ENCODE measurements at places on chromosomes 11 and 22. TPM values are rescaled to one million over a fixed set of nuclear protein-coding genes. Genes with fewer than 3 reads are reported as not detected.

DNA sequence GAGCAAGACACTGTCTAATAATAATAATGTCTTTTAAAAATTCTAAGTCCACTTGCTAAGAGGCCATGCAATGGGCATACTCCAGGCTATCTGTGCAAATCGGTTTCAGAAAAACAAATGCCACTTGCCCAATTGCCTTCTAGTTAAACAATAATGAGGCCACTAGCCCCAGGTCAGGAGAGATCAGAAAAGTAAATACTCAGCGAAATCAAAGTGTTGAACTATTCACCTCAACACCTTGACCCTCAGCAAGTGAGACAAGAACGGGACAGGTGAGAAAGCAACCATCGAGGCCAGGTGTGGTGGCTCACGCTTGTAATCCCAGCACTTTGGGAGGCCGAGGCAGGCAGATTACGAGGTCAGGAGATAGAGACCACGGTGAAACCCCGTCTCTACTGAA lies 72.3 kb upstream of the SYN3 start:
- DNase-seq: no peak
- no peaks in the 10 kb centered on the region for H3K4me1 ChIP-seq
- no peaks in the 10 kb centered on the region for H3K36me3 ChIP-seq
- H3K27ac ChIP-seq: no peak overlapping the region
- no peak overlapping the region for H3K4me3 ChIP-seq

DNA sequence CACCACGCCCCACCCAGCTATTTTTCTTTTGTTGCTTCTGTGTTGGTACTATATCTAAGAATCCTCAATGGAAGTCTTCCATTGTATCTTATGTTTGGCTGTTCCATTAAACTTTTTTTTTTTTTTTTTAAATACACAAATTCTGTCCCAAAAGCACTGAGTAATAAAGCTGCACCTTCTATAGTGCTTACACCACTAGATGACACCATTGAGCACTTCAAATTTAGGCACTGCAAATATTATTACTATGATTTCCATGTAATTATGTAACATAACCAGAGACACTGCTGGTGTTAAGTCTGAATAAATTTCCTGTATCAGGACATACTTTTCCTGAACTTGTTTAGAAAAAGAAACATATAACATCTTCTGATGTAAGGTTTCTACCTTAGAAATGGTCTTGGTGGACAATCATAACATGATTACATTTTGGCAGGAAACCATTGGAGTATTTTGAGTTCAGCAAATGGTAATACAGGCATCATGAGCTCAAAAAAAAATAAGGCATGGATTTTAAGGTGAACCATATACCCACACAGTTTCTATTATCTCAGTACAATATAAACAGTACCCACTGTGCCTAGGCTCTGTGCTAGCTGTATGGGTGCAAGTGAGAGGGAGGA lies 110.5 kb downstream of the ATG16L2 start:
- H3K27ac ChIP-seq: no peak overlapping the region
- peaks cover 3% of the 10 kb centered on the region for H3K36me3 ChIP-seq
- no peaks in the 10 kb centered on the region for H3K27me3 ChIP-seq
- no peak for DNase-seq
- H3K4me1 ChIP-seq: peaks cover 3% of the 10 kb centered on the region

GRCh38 chr11:46302866-46303265 lies 25.4 kb downstream of the CREB3L1 start:
- H3K36me3 ChIP-seq: no peaks in the 10 kb centered on the region
- H3K27ac ChIP-seq: no peak overlapping the region
- H3K27me3 ChIP-seq: peaks cover 6% of the 10 kb centered on the region
- no peak for DNase-seq
- H3K4me1 ChIP-seq: peaks cover 4% of the 10 kb centered on the region

DNA sequence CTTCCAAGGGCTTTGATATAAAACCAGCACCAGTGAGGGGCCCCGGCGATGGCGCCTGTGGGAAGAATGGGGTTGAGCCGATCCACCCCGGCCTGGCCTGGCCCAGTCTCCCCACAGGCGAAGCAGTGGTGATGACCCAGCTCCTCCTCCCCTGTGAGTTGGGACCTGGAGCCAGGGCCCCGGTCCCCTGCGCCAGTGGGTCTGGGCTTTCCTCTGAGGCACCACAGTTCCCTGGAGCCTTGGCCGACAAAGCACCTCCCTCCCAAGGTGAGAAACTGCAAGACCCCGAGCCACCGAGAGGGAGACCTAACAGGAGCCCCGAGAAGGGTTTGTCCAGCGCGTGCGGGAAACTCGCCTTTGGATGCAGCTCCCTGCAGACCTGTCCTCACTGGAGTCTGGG lies 942.9 kb downstream of the BRD1 start:
- H3K4me1 ChIP-seq: peaks cover 8% of the 10 kb centered on the region
- no peaks in the 10 kb centered on the region for H3K36me3 ChIP-seq
- no peak for DNase-seq
- H3K27ac ChIP-seq: no peak overlapping the region
- H3K27me3 ChIP-seq: peaks cover under 1% of the 10 kb centered on the region

DNA sequence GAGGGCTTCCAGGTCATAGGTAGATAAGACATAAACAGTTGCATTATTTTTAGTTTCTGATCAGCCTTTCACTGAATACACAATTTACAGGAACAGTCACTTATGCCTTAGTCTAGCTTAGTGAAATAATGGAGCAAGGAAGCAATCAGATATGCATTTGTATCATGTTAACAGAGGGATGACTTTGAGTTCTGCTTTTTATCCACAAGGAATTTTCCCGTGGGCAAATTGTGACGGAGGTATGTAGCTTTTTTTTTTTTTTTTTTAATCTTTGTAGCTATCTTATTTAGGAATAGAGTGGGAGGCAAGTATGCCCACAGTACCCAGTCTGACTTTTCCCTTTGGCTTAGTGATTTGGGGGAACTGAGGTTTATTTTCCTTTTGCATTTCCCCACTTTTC lies 3.4 kb upstream of the NLRP10 start:
- H3K4me3 ChIP-seq: no peak overlapping the region
- no peak for DNase-seq
- peaks cover 14% of the 10 kb centered on the region for H3K27me3 ChIP-seq

DNA sequence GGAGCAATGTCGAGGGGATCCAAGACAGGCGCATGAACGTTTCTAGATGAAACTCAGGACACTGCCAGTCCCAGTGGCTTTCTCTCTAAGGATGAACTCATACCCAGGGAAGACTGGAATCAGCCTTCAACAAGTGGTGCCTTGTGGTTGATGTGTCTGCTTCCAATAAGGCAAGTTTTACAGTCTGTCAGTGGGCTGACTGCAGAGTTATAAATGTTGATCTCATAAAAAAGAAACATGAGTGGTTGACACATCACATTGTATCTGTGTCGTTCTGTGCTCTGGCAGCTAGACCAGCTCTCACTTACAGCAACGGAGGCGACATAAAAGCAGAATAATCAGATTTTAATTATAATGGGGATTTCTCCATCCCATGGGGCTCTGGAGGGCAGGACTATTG lies 96.7 kb downstream of the SNX19 start:
- H3K4me3 ChIP-seq: no peak overlapping the region
- no peak for DNase-seq
- no peak overlapping the region for H3K27ac ChIP-seq
- peaks cover 21% of the 10 kb centered on the region for H3K4me1 ChIP-seq

DNA sequence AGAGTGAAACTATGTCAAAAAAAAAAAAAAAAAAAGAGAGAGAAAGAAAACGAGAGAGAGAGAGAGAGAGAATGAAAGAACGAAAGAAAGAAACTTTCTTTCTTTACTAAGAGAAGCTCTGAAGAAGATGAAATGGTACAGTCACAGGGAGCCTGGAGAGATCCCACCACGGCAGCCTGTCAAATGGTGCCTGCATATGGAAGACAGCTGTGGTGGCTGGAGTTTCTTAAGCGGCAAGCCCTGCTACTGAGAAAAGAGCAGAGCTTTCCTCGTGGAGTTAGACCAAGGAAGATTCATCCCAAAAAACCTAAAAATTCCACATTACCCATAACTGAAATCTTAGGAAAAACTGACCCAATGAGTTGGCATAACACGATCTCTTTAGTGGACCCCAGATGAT lies 66.7 kb downstream of the MICAL3 start:
- no peak overlapping the region for H3K27ac ChIP-seq
- H3K36me3 ChIP-seq: no peaks in the 10 kb centered on the region
- DNase-seq: no peak
- H3K27me3 ChIP-seq: no peaks in the 10 kb centered on the region
- H3K4me3 ChIP-seq: no peak overlapping the region

DNA sequence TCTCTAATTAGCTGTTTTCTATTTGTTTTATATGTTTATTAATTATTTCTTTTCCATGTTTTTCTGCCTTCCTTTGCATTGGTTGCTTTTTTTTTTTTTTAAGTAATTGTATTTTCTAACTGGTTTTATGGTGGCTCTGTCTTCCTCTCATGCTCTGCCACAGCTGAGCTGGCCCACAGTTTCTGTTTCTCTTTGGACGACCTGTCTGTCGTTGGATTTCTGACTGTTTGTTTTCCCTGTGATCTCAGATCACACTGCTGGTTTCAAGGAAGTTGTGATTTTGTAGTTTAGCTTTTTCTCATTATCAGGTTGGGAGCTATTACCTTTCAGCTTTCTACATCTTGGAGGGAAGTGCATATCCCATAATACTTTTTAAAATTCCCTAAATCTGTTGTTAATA lies 15.9 kb upstream of the OR6M1 start:
- no peak overlapping the region for H3K27ac ChIP-seq
- DNase-seq: no peak
- no peaks in the 10 kb centered on the region for H3K36me3 ChIP-seq
- no peaks in the 10 kb centered on the region for H3K27me3 ChIP-seq
- no peaks in the 10 kb centered on the region for H3K4me1 ChIP-seq

DNA sequence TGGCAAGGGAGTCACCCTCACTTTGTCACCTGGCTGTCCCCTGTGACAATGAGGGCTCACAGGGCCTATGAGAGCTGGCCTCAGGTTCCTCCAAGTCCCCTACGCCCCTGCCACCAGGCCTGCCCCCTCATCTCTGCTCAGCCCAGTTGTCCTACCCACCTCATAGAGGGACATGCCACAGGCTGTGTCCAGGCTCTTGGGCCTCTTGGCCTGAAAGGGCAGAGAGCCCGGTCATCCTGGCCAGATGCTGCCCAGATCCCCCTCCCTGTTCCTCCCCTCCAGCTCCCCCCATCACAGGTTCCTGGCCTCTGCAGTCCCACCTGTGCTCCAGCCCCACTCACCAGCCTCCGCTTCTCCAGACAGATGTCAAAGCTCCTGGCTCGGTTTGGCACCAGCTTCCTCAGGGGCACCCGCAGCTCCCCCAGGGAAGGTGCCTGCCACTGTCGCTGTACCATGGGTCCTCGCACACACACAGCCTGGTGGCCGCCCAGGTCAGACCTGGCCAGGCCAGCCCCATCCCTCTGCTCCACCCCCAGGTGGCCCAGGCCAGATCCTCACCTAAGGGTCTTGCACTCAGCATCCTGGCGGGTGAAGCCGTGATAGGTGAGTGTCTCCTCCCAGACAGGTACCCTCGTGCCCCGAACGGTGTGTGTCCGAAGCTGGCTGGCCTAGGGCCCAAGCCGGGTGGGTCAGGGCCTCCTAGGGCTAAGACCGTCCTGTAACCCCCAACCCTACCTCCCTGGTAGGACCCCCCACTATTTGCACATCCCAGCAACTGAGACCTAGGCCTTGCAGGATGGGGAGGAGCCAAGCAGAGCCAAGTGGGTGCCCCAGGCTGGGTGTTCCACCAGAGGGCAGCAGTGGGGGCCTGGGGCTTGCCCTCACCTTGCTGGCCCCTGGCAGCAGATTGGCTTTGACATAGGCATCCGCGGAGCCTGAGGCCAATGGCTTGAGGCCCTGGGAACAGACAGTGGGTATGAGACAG lies 8.3 kb downstream of the NDUFV1 start:
- DNase-seq: peak; percentile 46
- peaks cover 20% of the 10 kb centered on the region for H3K4me1 ChIP-seq
- H3K27ac ChIP-seq: no peak overlapping the region
- peaks cover 5% of the 10 kb centered on the region for H3K36me3 ChIP-seq

DNA sequence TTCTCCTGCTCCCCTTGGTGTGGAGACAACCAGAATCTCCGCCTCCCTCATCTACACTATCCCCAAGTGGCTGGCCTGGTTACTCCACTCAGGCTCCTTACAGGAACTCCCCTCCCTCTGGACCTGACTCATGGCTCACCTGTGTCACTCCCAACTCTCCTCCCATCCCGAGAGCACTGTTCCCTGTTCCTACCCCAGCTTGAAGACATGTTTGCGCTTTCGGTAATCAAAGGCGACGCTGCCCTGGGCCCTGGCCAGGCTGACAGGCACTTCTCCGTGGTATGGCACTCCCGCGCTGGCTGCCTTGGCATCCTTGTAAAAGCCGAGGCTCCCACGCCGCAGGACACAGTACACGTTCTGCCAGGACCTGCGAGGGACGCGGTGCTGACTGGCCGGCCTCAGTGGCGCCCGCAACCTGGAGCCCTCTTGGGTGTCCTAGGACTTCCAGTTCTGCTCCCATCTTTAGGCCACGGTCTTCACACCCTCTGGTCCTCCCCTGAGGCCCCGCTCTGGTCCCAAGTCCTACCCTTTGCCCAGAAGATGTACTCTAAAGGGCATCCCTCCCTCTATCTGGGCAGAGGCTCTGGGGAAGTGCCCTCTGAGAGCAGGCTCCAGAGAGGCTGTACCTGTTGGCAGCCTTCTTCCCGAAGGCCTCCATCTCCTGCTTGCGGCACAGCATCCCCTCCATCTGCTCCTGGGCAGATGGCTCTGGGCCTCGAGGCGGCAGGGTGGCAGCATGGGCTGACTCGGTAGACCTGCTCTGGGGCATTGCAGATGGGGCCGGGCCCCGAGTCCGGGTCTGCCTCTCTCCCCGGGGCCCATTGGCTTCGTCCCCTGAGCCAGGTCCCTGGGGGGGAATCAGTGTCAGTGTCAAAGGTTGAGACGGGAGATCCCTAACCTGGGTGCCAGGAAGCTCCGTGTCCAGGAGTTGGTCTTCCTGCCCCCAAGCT lies 9.4 kb upstream of the RBM4B start:
- no peak for DNase-seq
- no peaks in the 10 kb centered on the region for H3K27me3 ChIP-seq
- peaks cover 4% of the 10 kb centered on the region for H3K36me3 ChIP-seq
- H3K27ac ChIP-seq: peak overlapping the region; percentile 35
- no peak overlapping the region for H3K4me3 ChIP-seq
- peaks cover 4% of the 10 kb centered on the region for H3K4me1 ChIP-seq

DNA sequence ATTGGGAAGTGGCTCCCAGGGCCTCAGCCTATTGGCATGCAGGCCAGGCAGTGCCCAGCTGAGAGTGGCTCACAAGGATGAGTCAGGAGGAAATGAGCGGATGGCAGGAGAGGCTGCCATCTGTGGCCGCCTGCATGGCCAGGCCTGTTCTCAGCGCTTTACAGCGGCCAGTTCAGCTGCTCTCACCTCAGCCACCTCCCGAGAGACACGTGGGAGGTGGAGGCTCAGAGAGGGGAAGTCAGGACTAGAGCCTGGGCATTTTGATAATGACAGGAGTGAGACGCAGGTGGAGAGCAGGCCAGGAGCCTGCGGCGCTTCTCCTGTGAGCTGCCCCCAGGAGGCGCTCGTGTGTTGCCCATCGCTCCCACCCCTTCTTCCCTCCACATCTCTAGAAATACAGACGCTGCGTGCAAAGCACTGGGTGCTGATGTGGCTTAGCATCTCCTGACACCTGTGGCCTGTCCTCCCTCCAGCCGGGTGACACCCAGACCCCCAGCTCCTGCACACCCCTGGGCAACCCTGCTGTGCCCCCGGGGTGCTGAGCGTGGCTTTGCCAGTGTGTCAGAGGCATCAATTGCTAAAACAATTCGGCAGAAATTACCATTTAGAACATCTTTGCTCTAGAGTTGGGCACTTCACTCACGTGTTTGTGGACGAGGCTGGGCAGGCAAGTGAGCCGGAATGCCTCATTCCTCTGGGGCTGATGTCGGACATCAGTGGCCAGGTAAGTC lies 21.4 kb upstream of the PANX2 start:
- peaks cover 19% of the 10 kb centered on the region for H3K4me1 ChIP-seq
- no peak overlapping the region for H3K4me3 ChIP-seq
- no peak overlapping the region for H3K27ac ChIP-seq
- no peaks in the 10 kb centered on the region for H3K27me3 ChIP-seq
- no peaks in the 10 kb centered on the region for H3K36me3 ChIP-seq

The CRYAB gene
- not detected for total RNA-seq

The SPON1 gene
- 13.2 TPM for total RNA-seq

The MS4A7 gene
- total RNA-seq: not detected

The CABP2 gene
- not detected for total RNA-seq

The ROBO4 gene
- 0.07 TPM for total RNA-seq
